ENCODE measurements at places on chromosomes 16 and 17.

DNA sequence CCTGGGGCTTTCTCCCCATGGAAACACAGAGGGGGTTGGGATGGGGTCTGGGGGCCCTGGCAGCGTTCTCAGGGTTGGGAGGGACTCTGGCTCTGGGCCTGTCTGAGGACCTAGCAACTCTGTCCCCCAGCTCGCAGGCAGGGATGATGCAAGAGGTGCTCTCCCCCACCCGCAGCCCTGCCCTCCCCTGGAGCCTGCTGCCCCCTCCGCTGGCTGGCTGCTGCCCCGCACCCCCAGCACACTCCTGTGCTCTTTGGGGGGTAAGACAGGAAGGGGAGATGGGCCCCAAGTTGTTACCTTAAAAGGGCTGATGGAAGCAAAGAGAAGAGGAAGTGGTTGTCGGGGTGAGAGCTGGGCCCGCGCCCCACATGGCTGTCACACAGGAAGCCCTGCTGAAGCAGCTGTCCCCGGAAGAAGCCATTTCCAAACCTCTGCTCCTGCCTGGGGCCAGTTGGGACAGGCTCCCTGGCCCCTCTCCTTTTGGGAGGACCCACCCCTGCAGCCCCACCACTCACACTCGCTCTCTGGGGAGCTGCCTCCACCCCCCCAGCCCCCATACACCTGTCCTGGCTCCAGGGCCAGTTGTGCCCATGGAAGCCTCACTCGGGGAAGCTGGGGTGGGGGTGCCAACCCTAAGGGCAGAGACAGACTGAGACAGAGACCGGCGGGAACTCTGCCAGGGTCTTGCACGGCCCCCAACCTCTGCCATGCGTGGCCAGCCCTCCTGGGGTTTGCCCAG lies 2.5 kb downstream of the CORO1A start:
- no peak for DNase-seq

- no peak for DNase-seq
Observed at GRCh38 chr16:50303041-50303604, 36.8 kb downstream of the ADCY7 start.

DNA sequence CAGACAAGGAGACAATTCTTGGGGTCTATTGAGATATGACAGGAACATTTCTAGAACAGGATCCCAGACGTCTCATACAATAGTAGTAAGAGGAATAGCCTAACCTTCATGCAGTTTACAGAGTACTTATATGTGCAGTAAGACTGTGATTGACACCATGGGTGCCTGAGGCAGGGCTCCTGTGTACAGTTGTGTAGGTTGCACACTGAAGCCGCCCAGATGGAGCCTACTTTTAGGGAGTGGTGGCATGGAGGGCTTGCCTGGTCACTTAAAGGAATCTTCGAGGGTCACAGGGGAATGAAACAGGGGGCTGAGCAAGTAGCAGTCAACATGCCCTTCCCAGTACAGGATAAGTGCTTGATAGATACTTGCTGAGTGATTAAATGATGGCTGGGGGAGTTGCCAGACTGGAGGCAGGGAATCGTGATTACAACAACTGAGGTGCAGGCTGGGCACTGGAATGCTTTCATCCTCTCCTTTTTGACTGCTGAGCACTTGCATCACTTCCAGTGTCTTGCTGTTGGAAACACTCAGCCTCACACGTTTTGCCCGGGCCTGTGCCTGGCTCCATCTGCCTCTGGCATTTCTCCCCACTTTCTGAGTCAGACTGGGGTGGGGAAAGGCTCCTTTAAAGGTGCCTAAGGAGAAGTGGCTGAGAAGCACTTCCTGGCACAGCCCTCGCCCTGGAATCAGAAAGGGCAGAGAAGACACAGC lies 71.0 kb downstream of the COPRS start:
- DNase-seq, result no peak

DNA sequence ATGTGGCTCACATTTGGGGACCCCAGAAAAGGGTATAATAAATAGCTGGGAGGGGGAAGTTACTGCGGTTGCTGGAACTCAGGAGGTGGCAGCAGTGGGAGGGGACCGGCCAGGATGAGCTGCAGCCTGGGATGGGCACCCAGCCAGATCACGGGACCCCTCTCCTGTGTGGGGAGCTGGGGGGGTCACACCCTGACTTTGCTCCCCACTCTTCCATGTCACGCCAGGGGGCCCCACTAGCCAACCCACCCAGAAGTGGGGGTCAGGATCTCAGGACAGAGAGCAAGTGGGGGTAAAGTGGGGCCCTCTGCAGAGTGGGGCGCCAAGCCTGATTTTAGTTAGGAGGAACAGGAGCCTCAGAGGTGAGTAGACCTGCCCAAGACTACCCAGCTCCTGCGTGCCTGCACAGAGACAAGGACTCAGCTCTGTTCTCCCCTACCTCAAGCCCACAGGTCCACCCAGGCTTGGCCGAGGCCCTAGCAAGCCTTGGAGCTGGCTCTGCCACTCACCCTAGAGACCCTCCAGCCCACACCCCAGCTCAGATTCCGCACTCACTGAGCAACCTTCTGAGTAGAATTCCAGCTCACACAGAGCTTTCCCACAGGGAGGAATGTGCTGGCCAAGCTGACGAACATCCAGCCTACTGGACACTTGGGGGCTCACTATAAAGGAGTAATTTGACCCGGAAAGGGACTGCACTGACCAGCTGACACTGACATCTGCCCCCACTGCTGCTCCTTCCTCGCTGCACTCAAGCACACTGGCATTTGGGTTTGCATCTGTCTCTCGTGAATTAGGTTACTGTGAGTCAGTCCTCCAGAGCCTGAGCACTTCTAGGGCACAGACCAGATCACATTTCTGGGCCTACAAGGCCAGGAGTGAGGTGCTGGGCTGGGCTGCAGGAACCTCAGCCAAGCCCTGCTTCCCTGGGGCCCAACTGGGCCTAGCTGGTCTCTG lies 310.1 kb downstream of the C16orf95 start:
- no peak for DNase-seq

DNA sequence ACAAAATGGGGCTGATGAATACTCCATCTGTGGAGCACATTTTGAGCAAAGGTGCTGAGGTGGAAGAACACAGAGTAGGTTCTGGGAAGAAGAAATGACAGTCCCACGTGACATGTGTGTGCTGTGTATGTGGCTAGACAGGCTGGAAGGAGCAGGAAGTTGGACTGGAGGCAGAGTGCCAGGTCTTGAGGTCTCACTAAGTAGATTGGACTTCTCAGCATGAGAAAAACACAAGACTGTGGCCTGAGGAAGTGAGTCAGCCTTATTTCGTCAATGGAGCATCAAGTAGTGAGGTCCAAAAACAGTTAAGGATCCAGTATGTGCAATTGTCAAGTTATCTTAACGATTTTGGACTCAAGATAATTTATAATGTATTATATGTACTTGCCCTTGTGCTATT lies 736.5 kb downstream of the KCNJ2 start:
- no peak for DNase-seq

- DNase-seq, result no peak
Observed at GRCh38 chr16:20303012-20303411, 24.3 kb downstream of the GP2 start.

DNA sequence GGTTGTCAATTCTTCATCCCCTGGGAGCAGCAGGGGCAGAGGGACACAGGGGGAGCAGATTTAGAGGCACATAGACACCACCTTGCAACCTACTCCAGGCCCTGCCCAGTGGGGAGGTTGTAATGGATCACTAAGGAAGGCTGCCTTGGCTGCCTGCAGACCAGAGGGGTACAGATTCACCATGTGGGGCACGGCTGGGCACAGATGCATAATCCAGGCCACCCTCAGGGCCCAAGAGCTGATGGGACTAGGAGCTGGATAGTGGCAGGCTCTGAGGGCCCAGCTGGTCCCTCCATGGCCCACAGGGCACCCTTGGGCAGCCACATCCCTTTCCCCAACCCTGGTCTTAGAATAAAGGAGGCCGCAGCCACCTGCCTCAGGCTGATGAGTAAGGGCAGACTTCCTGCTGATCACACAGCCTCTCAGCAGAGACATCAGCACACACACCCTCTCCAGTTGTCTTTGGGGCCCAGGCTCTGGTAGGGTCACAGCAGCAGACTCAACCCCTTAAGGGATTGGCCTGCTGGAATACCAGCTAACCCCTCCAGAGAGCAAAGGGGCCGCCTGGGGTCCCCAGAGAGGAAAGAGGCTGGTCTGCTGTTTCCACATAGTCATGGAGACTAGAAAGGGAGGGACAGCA lies 224.9 kb downstream of the GSG1L start:
- no peak for DNase-seq

GRCh38 chr17:15892244-15892643 lies 52.7 kb upstream of the ADORA2B start:
- DNase-seq, result no peak

DNA sequence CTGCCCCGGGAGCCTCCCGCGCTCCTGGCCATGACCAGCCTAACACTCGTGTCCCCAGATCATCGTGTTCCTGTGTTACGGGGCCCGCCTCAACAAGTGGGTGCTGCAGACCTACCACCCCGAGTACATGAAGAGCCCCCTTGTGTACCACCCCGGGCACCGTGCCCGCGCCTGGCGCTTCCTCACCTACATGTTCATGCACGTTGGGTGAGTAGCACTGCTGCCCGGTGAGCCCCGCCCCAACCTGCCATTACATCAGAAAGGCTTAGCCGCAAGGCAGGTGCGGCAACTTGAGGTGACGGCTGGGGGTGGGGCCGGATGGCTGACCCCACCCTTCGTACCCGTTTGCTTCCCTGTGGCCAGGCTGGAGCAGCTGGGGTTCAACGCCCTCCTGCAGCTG lies 1.4 kb downstream of the RHBDL1 start:
- peak; percentile 55 for DNase-seq

DNA sequence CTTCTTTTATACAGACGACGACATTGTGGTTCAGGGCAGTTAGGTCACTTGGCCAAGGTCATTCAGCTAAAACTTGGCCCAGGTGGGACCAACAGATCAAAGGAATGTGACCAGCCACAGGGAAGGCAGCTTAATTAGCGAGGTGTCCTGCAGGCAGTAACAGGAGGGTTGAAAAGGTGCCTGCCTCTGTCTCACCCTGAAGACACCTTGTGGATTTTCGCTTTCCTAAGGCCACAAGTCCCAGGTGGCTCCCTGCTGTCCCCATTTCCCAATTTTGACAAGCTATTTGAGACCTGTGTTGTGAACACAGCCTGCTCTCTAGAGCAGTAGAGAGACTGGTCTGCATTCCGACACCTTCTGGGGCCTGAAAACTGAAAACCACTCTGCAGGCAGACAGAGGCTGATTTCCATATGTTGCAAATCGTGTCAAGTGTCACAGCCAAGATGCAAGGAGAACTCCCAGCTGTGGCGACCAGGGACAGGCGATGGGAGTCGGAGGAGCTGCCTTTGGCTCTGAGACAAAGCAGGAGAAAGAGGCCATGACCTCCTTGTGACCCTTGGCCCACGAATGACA lies 593.1 kb upstream of the CDH5 start:
- DNase-seq, result no peak

GRCh38 chr16:56708525-56709442 lies 21.1 kb upstream of the NUP93 start:
- DNase-seq, result no peak

- DNase-seq, result no peak
Observed at GRCh38 chr17:692116-692515, 22.5 kb downstream of the VPS53 start.

GRCh38 chr17:80504686-80505413 lies 28.4 kb upstream of the NPTX1 start:
- DNase-seq, result no peak

GRCh38 chr17:10729334-10730193 lies at the start of gene TMEM220:
Gene TMEM220 (minus strand): TSS chr17:10730023. CDS start chr17:10729851, 172 bp downstream.
- DNase-seq, result no peak

- no peak for DNase-seq
Observed at GRCh38 chr16:3564130-3564888, 12.9 kb downstream of the NLRC3 start.

DNA sequence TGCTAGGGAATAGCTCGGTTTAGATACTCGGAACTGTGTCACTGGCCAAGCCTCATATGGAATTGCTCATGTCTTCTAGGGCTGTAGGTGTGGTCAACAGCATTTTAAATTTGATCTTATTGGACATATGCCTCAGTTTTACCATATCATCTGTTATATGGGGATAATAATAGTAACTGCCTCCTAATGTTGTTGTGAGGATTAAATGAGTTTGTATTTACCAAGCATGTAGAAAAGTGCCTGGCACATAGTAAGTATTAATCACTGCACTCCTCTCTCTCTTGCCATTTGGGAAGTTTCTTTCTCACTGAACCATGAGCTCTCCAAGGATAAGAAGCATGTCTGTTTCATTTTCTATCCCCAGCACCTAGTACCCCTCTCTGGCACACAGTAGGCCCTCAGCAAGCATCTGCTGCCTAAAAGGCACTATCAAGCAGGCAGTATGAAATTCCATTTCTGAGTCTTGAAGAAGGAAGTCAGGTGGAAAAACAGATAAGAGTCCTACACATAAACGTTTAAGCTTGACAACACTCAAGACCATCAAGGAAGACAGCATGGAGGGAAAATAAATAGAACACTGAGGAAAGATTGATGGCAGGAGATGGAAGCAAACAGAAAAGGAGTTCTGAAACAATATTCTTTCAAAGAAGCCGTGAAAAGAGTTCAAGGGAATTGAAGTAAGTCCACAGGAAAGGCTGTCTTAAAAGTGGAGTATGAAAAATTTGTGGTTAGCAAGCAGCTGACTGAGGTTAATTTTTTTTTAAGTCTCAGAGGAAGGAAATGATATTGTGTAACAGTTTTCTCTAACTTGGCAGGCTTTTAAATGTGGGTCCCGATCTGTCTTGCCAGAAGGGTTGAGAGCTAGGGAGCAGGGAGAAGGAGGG lies 2.2 kb upstream of the ATP6V0A1 start:
- no peak for DNase-seq

DNA sequence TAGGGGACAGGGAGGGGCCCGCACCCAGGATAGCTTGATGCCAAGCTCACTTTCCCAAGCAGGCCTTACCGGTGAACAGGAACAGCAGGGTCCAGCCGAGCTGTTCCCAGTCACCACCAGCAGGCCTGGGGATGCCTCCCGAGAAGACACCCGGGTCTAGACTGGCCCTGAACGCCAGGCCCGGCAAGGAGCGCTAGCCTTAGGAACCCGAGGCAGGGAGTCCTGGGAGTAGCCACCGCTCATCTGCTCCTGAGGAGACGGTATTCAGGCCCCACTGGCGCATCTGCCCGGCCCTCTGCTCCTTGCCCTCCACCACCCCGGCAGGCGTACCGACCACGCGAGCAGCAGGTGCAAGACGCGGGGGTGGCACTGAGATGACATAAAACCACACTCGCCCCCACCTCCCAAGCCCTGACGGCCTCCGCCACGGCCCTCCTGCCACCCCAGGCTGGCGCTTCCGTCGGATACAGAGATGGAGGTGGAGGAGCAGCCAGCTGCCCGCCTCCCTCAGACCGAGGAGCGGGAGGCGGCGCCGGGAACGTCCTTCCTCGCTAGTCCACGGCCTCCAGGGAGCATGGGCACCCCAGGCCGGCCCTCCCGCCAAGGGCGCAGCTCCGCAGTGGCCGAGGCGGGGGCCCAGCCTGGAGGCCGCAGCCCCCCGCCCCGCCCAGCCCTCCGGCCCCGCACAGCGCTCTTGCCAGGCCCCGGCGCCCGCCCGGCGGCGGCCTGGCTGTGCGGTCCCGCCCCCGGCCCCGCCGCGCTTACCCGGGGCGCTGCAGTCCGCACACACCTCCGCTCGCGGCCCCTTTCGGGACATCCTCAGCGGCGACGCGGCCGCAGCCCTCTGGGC lies 661 bp downstream of the GIT1 start:
- no peak for DNase-seq

- DNase-seq, result no peak
Observed at GRCh38 chr17:79146562-79146961, 71.9 kb downstream of the ENGASE start.

GRCh38 chr17:9676820-9677310 lies 31.5 kb downstream of the USP43 start:
- no peak for DNase-seq

GRCh38 chr16:2436110-2436509 lies 6.9 kb downstream of the CCNF start:
- no peak for DNase-seq
